OCI-M1 (cell line): ENCODE measurements at places on chromosomes 12 and 14.
A peak's percentile ranks its signal among the peaks of the same experiment; 100 is the strongest.

DNA sequence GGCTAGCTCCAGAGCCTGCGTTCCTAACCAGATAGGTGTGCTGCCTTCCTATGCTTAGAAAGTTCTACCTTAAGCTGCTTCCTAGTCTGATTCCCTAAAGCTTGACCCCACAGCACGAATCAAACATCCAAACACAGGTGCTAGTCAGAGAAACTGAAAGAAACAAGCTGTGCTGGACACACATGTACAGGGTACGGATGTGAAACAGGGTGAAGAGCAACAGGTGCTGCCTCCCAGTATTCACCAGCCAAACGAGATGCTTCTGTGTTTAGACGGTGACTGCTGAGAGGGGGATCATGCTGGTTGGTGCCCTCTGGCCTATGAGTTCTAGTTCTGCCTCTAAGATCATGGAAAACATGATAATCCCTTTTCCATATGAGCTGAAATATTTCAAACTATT is 105.3 kb downstream of the GRIP1 start:
- DNase-seq, result no peak

GRCh38 chr12:68397566-68398158 is 65.5 kb upstream of the MDM1 start:
- no peak for DNase-seq

- no peak for DNase-seq
Measured at GRCh38 chr12:84641940-84642545, 270.6 kb downstream of the SLC6A15 start.

GRCh38 chr14:104602315-104602932 is 2.1 kb downstream of the TMEM179 start:
- DNase-seq, result no peak

GRCh38 chr14:102901633-102902032 is 20.8 kb upstream of the AMN start:
- DNase-seq, result no peak

GRCh38 chr12:83198291-83199015 is 511.7 kb downstream of the TMTC2 start:
- no peak for DNase-seq

- DNase-seq, result no peak
Measured at GRCh38 chr14:90406384-90406798, 9.6 kb downstream of the CALM1 start.

- no peak for DNase-seq
Measured at GRCh38 chr12:124493809-124494750, 73.3 kb downstream of the NCOR2 start.

GRCh38 chr14:80077262-80077661 is 134.0 kb downstream of the DIO2 start:
- DNase-seq, result no peak

GRCh38 chr12:57895389-57896114 is 45.8 kb upstream of the ATP23 start:
- DNase-seq, result no peak

GRCh38 chr12:28709986-28710685 is 438.9 kb upstream of the FAR2 start:
- DNase-seq, result no peak

DNA sequence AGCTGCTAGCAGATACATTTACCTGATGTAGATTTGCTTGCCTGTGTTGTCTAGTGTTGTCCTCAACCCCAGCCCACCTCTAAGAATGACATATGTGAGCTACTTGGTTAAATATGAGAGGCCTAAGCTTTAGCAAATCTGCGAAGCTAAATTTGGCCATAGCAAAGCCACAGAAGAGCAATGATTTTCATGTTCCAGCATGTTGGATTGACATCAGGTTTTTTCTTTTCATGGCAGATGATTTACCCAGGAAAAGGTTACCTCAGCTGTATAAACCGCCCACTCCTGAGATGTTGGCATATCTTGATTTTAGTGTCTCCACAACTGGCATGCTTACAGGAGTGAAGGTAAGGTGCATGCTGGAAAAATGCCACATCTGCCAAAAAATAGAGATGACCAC is 36.4 kb upstream of the ATF1 start:
- DNase-seq, result no peak

GRCh38 chr12:127272864-127273263 is 994.1 kb upstream of the TMEM132C start:
- peak; percentile 14 for DNase-seq

DNA sequence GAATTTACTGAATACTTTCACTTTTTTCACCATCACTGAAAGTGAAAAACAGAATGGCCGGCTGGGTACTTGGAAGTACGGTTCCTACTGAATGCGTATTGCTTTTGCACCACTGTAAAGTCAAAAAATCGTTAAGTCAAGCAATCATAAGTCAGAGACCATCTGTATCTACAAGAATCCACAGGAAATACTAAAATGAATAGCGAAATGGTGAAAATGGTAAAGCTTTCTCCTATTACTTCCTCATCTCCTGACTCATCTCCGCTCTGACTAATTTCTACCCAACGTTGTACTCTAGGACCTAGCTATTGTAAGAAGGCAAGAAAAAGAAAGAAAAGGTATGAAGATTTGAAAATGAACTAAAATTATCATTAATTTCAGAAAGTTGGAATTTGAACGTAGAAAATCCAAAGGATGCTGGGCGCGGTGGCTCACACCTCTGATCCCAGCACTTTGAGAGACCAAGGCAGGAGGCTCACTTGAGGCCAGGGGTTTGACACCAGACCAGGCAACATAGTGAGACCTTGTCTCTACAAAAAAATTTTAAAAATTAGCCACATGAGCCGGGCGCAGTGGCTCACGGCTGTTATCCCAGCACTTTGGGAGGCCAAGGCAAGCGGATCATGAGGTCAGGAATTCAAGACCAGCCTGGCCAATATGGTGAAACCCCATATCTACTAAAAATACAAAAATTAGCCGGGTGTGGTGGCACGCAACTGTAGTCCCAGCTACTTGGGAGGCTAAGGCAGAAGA is 5.3 kb upstream of the CDCA4 start:
- DNase-seq, result no peak

DNA sequence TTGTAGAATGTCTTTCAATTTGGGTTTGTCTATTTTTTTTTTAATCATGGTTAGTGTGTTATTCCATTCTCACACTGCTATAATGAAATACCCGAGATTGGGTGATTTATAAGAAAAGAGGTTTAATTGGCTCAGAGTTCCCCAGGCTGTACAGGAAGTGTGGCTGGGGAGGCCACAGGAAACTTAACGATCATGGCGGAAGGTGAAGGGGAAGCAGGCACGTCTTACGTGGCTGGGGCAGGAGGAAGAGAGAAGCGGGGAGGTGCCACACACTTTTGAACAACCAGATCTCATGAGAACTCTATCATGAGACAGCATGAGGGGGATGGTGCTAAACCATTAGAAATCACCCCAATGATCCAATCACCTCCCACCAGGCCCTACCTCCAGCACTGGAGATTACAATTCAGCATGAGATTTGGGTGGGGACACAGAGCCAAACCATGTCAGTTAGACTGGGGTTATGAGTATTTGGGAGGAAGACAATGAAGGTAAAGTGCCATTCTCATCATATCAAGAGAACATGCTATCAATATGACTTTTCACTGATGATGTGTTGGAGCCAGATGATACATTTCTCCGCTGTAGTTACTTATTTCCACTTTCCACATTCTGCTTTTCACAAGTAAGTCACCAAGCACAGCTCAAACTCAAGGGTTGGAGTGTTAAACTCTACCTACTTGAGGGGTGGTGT is 45.8 kb downstream of the AP5M1 start:
- no peak for DNase-seq

DNA sequence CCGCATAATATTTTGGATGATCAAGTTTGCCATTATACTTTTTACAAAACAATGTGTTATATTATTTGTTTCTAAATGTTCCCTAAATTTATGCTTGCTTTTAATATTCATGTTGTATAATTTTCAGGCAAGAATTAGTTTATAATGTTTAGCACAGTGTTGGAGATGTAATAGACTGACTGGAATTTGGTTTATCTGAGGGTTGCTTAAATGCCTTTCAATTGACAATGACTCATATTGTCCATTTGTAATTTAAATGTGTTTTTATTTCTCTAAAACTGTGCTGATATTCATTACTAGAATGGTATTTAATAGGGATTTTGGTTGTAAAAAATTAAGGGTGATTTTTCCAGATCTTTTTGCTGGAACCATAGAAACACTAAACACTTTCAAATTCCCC is 788.4 kb downstream of the SLC6A15 start:
- no peak for DNase-seq

DNA sequence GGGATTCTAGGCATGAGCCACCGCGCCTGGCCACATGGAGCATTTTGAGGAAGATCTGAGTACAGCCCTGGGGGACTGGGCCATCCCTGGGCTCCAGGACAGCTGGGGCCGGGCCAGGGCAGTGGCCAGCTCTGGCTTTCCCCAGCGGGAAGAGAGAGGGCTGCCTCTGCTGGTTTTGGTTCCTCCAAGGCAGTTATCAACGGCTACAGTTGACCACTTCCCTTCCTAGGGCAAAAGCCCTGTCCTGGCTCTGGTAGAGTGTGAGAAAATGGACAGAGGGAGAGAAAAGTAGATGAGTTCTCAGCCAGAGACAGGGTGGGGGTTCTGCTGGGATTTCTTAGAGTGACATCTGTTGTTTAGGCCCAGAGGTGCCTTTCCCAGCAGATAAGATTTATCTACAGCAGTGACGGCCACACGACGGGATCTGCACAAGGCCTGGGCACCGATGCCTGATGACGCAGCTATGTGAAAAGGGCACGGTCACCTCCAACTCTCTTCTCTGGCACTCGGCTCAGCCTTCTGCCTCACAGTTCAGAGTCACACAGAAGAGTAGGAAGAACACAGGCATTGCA is 5.5 kb upstream of the HVCN1 start:
- peak; percentile 70 for DNase-seq

DNA sequence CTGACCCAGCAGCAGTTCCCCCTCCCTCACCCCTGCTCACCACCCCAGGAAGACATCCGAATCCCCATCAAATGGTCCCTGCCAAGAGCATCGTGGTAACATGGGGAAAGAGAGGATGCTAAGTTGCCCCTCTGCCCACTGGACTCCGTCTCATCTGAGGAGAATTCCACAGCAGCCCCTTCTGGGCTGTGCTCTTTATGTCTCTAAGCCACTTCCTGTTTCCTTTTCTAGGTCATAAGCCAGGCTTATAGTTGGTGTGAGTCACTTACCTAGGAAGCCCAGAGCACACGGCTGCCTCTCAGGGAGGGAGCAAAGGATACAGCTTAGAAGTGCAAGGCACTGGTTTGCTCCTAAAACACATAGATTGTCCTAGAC is 76.0 kb downstream of the VCPKMT start:
- DNase-seq, result peak; percentile 27

- DNase-seq, result no peak
Measured at GRCh38 chr14:22671622-22672021, 27.5 kb upstream of the OR6J1 start.

- no peak for DNase-seq
Measured at GRCh38 chr14:101103321-101103901, 199.9 kb upstream of the RTL1 start.

DNA sequence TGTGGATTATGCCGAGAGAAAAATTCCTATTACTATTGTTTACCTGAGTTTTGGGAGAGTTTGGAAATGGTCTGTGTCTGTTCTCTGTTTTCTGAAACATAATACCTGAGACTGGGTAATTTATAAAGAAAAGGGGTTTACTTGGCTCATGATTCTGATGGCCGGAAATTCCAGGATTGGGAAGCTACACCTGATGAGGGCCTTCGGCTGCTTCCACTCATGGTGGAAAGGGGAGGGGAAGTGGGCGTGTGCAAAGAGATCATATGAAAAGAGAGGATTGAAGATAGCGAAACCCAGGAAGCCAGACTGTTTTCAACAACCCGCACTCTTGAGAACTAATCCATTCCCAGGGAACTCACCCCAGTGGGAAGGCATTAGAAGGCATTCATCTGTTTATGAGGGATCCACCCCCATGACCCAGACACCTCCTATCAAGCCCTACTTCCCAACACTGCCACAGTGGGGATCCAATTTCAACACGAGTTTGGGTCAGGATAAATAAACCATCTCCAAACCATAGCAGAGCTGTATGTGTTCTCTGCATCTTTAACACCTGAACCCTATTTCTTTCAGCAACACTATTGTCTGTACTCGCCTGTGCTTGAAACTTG is 51.1 kb downstream of the APAF1 start:
- no peak for DNase-seq

GRCh38 chr14:68685419-68686204 is 107.3 kb downstream of the ZFP36L1 start:
- DNase-seq, result no peak

DNA sequence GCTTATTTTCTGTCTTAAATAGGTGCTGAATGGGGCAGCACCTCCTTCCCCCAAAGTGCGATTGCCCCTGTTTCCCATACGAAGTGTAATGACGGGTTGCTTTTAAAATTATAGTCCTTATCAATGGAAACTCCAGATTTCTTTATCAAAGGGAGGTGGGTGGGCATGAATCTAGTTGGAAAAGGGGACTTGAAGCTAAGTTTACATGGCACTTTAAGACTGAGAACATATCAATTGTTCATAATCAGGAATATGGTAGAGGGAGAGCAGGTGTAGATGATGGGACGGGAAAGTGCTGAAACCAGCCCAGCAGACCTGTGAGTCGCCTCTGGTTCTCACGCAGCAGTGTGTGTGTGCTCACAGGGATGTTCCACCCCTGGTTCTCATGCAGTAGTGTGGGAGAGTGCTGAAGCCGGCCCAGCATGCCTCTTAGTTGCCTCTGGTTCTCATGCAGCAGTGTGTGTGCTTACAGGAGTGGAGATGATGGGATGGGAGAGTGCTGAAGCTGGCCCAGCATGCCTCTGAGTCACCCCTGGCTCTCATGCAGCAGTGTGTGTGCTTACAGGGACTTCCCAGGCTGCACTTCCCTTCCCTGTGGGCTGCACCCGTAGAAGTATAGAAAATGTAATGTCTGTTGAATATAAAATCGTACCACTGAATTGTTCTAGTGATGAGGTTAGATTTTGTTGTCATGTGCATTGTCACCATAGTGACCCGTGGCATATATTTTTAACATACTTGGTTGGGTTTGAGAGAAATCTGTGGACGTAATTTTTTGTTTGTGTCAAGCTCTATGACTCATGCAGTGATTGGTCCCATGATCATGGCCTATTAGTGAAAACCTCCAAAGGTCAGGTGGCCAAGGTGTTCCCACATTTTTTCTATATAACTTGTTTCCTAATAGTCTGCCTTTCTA is 51.6 kb downstream of the GPATCH2L start:
- no peak for DNase-seq

- DNase-seq, result peak; percentile 86
Measured at GRCh38 chr14:23697680-23698079, 61.5 kb downstream of the DHRS2 start.

GRCh38 chr12:88935856-88936255 is 355.6 kb upstream of the KITLG start:
- DNase-seq, result no peak

GRCh38 chr14:70735043-70735442 is 74.3 kb downstream of the MAP3K9 start:
- no peak for DNase-seq

DNA sequence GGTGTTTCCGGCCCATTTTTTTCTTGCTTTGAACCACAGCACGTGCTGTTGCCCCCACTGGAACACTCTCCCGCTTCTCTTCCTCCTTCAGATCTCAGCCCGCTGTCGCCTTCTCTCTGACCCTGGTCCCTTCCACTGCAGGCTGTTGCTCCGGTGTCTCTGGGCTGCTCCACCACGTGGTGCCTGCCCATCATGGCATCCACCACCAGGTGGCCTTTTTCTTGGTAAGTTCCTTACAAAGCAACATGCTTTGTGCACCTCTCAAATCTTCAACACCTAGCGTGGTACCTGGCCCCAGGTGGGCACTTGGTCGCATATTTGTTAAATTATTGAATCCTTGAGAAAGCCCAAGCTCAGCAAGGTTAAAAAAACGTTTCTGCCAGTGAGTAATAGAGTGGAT is 19.1 kb downstream of the TUNAR start:
- DNase-seq, result peak; percentile 0
